ENCODE measurements at places on chromosomes 4 and X.

GRCh38 chr4:8046925-8047541, 107.4 kb upstream of the AFAP1 start:
- DNase-seq = peak; percentile 12

- DNase-seq = no peak
These were observed 631.9 kb downstream of the ADGRL3 start for GRCh38 chr4:61831987-61832386.

GRCh38 chr4:38086151-38086848, 126.1 kb downstream of the PTTG2 start:
- DNase-seq = no peak

- no peak for DNase-seq
These were observed 320.1 kb upstream of the PPARGC1A start for GRCh38 chr4:24209906-24210305.

DNA sequence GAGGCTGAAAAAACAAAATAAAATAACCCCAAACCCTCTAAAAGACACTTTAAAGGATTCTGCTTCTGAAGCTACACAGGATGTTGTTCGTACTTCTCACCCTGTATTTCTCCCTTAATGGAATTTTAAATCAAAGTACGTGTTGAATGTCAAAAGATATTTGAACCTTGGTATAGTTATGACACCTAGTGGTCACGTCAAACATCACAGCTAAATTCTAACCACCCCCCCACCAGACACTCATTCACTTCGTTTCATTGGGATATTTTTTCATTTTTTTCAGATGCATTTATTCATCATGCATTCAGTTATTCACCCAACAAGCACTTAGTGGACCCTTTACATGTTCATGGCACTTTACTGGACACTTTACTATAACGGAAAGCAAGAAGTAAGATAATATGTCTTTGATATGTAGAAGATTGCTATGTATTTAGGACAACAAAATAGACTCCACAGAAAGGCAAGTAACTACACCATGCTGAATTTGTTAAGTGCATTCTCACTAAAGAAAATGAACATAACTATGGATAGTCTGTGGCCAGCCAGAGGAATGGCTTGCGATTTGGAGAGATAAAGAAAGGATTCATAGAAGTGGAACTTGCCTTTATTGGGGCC, 62.5 kb upstream of the GPR174 start:
- no peak for DNase-seq

DNA sequence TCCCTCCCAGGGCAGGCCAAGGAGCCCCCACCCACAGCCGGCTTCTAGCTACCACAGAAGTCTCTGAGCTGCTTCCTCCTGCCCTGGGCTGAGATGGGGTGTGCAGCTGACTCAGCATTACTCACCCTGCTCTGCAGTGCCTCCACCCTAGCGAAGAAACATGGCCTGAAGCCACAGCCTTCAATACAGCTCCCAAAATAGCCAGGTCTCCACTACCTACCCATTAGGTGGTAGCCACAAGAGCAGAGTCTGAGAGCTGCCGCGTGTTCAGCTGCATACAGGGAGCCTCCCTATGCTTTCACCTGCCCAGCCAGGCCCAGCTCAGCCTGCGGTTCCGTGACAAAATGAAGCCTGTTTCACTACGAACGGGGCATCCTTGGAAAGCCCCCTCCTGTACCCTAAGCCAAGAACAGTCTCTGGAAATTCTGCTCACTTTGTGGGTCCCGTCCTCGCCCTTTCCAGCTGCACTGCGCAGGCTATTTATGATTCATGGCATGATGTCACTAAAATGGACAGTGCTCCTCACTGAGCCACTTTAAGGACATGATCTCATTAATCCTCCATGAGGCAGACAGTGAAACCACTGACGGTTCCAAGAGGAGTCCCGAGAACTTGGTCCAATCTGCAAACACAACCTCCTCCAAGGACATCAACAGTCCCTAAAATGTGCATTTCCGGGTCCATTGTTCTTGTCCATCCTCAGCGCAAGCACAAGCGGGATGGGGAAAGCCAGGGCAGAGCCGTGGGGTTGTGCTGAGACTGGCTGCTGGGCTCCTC, 20.2 kb downstream of the WDR1 start:
- DNase-seq = peak; percentile 86

DNA sequence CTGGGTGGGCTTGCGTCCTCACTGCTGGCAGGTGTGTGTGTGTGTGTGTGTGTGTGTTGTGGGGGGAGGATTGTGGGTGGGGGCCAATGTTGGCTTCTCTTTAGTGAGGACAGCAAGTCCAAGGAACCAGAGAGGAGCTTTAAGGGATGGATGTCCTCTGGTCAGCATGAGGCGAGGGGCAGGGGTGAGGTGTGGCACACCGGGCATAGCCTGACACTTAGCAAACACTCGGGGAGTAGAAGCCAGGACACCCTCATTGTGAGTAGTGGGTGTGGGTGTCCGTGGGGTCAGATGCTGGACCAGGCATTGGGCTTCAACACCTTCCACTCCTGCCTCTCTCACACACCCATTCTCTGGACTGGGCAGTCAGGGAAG, 2.8 kb downstream of the SORCS2 start:
- DNase-seq = no peak

All from stimulated activated naive CD8-positive, alpha-beta T cell treated with anti-CD3 and anti-CD28 coated beads, Interleukin-15, Interleukin-2, amounts not matched to agents 100 U/mL and 50 U/mL, for 24 hours (primary cell).